ENCODE measurements at places on chromosomes 3 and 15.

DNA sequence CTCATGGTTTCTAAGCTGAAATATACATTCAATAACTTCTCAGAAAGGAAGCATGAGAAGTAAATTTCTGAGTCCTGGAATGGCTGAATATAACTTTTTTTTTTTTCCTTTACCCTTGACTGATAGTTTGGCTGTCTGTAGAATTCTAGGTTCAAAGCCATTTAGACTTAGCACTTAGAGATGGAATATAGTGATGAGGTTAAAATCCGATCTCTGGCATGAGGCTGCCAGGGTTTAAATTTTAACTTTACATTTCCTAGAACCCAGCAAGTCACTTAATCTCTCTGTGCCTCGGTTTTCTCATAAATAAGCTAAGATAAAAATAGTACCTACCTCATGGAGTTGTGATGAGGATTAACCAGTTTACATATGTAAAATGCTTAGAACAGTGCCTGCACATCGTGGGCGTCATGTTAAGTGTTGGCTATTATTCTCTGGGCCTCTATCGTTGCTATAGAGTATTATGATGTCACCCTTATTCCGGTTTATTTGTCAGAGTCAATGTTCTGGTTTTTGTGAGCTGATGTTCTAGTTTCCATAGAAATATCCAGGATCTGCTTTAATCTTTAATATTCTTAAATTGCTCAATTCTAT, 199.8 kb upstream of the TLE3 start:
- no peak for DNase-seq

GRCh38 chr3:31172336-31172735, 277.9 kb upstream of the GADL1 start:
- DNase-seq = no peak

DNA sequence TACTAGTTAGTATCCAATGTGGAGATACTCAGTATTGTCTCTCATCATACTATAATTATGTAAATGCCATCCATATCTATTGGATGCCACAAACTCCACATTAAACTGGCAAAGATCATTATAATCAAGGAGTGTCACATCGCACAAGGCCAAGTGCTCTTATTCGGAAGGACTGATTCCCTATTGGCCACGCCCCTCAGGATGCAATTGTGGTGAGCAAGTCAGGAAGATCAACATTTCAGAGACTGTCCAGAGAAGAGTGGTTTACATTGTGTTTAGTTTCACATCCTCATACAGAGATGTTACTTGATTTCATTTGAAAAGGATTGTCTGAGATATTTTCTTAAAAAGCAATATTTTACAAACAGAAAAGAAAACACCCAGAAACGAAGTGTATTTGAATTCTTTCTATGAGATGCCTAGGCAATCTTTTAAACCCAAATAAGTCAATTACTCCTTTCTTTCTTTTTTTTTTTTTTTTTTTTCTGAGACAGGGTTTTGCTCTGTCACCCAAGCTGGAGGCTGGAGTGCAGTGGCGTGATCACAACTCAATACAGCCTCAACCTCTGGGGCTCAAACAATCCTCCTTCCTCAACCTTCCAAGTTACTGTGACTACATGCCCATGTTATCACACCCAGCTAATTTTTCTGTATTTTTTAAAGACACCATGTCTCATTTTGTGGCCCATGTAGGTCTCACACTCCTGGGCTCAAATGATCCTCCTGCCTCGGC, 369.1 kb downstream of the RBMS3 start:
- no peak for DNase-seq

DNA sequence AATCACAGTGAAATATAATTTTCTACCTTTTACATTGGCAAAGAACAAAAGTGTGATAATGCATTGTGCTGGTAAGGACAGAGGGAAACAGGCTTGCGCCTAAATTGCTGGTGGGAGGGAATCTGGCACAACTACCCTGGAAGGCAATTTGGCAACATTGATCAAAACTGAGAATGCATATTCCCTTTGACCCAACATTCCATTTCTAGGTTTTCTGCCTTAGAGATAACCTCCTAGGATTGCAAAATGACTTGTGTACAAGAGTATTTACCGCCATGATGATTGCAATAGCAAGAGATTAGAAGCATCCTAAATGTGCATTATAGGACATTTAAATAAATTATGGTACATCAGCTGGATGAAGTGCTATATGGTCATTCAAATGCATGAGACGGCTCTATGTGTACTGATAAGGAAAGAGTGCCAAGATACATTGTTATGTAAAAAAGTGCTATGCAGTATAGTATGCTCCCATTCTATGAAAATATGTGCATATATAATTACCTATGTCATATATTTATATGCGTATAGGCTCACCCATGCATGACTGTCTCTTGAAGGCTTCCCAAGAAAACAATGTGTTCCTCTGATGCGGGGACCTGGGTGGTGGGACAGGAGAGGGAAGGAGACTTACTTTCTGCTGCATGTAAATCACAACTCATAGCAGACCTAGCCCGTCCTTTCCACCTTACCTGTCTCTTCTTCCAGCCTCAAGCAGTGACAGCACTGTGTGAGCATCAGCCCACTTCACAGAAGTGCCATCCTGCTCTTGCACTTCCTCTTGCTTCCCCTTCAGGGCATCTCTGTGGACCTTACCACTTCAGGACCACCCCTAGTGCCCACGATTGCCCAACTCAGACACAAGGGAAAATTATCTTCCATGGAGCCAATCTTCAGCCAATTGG, 249.9 kb upstream of the TLE3 start:
- no peak for DNase-seq

DNA sequence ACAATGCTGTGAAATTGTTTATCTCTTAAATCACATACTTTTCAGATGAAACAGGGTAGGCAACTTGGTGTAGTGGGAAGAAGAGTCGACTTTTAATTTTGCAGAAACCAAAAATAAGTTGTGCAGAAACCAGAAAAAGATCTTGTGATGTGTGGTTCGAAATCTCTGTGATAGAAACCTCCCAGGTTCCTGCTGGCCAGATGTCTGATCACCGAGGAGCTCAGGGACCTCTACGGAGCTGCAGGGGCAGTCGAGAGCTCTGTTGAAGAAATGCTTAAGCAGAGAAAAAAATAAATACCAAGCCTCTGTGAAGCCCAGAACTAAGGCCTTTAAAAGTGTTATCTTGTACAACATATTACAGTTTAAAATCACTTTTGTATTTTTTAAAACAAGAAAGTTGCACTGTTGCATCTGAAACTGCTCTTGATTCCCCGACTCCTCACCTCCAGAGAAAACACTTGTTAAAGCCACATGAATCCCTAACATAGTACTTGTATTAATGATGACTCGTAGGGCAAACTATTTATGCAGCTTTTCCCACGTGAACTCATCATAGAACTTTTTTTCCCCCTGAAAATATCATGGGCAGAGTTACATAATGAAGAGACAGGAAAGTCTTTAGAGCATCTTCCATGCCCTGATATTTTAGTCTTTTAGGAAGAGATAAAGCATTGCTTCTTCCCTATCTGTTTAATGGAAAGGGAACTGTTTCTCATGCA, 51.3 kb downstream of the CCK start:
- no peak for DNase-seq

- no peak for DNase-seq
These were observed 576.7 kb downstream of the CADM2 start for GRCh38 chr3:85535517-85535916.

DNA sequence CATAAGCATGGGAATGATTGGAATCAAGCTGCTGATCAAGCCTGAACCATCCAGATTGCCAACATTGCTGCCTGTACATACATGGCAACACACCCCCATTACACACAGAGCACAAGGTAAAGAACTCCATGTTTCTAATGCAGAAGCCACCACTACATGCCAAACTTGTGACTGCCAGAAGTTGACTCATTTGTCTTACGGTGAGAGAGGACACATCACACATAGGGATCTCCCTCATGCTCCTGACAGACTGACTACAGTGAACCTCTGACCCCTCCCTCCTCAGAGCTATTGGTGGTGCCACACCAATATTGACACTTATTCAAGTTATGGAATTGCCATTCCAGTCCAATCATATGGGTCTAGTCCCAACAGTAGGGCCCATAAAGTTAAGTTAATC, 42.3 kb downstream of the EFHB start:
- no peak for DNase-seq

- DNase-seq = no peak
These were observed 344.5 kb downstream of the FGF12 start for GRCh38 chr3:192382861-192383260.

GRCh38 chr3:97940034-97940433, 32.2 kb downstream of the RIOX2 start:
- no peak for DNase-seq

GRCh38 chr3:133998691-133999241, 31.0 kb downstream of the SLCO2A1 start:
- no peak for DNase-seq

DNA sequence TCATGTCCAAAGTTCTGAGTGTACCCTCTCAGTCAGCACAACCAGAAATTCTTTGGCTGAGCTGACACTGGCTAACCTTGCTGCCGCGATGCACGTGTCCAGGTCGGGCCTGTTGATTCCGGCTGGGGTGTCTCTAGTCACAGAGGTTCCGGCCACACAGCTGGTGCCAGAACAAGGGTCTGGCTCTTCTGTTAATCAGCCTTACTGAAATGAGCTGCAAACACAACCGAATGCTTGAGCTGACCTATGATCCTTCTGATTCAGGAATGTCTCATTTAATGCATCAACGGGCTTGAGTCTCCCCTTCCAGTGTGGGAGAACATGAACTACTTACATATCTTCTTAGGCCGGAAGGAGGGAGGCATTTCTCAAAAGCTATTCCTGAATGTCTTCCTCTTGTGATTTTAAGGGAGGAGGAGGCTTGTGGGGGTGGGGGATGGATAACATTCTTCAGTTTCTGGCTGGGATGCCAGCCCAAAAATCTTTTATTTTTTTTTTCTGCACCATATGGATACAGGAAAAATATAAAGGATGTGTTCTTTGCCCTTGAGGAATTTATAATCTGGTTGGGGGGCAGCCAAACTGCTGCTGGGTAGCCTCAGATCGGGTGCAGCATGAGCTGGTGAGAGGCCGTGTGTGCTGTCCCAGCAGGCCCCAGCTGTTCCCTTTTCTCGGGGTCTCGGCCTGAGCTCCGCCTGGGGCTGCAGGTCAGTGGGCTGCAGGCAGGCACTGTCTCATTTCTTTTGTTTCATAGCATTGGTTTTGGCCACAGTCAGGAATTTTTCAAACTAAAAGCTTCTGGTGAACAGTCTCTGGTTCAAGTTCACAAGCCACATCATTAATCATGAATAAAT, 319.1 kb upstream of the TBL1XR1 start:
- DNase-seq = peak; percentile 83

GRCh38 chr3:33016846-33017405, 65.5 kb downstream of the CCR4 start:
- peak; percentile 21 for DNase-seq

DNA sequence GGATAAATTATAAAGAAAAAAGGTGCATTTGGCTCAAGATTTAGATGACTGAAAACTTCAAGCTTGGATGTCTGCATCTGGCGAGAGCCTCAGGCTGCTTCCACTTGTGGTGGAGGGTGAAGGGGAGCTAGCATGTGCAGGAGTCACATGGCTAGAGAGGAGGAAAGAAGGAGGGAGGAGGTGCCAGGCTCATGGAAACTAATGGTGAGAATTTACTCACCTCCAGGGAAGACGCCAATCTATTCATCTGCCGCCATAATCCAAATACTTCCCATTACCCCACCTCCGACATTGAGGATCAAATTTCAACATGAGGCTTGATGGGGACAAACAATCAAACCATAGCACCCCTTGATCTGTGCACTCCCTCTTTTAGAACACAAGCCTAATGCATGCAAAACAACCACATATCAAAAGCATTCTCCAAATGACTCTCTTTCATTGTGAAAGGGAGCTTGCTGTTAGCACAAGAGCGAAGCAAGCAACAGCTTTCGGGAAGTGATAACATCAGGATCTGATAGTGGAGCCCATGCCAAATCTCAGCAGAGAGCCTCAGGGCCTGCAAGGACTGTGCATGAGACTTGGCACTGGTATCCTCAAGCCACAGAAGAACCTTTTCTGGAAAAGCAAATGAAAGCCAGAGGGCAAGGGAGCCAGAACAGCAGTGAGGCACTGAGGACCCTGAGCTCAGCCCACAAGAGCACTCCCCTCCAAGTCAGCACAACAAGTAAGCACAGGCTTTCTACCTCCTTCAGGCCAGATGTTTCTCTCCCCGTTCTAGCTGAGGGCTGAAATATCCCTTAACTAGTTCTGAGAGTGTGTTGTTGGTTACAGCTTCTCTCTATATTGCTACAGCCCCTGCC, 50.2 kb upstream of the THBS1 start:
- no peak for DNase-seq

DNA sequence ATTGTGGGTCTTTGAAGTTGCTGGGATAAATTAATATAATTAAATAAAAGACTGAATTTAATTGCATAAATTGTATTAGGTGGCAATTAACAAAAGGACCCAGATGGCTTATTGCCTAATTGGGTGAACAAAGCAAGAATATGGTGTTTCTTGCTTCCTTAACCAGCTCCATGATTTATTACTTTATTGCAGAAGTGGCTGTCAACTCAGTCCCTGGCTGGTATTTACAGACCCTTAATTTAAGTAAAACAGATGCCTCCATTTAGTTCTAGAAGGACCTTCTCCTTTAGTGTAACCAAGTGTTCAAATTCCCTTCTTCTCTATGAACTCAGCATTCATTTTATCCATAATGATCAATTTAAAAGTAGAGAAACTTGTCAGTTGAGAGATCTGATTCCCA, 35.1 kb downstream of the DPH3 start:
- no peak for DNase-seq

GRCh38 chr15:54282228-54282836, 304.1 kb downstream of the UNC13C start:
- DNase-seq = no peak

GRCh38 chr15:52498706-52499105, 30.0 kb downstream of the MYO5A start:
- no peak for DNase-seq

- no peak for DNase-seq
These were observed 224.2 kb downstream of the ITPR1 start for GRCh38 chr3:4717363-4717740.

DNA sequence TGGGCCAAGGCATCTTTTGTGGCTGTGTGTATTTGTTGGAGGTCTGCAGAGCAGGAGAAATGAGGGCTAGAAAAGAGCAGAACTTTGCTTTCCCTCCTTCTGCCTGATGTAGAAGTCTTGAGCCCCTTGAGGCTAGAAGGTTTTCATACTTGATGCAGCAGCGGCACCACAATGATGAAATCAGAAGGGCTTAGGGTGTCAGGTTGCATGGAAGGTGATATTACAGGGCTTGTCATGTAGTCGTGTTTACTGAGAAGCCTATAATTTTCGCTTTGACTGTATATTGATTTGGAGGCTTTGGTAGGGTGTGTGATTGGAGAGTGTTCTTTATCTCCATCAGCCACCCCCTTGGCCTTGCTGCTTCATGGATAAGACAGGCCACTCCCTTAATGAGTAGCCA, 339.8 kb downstream of the THSD4 start:
- no peak for DNase-seq

GRCh38 chr3:58998476-58999117, 51.2 kb downstream of the CFAP20DC start:
- no peak for DNase-seq

- DNase-seq = no peak
These were observed 368.7 kb downstream of the IL5RA start for GRCh38 chr3:2741516-2741915.

- peak; percentile 77 for DNase-seq
These were observed 1.4 kb downstream of the PTPRG start for GRCh38 chr3:61562721-61563312.

GRCh38 chr3:117305681-117306080, 596.1 kb downstream of the TUSC7 start:
- DNase-seq = no peak

Measured in right hindlimb (tissue), 1 donor.